Large intestine (tissue), 12 donors: ENCODE measurements at places on chromosomes 16 and 17. TPM values are rescaled to one million over a fixed set of nuclear protein-coding genes. Genes with fewer than 3 reads are reported as not detected.
A peak's percentile ranks its signal among the peaks of the same experiment; 100 is the strongest.

DNA sequence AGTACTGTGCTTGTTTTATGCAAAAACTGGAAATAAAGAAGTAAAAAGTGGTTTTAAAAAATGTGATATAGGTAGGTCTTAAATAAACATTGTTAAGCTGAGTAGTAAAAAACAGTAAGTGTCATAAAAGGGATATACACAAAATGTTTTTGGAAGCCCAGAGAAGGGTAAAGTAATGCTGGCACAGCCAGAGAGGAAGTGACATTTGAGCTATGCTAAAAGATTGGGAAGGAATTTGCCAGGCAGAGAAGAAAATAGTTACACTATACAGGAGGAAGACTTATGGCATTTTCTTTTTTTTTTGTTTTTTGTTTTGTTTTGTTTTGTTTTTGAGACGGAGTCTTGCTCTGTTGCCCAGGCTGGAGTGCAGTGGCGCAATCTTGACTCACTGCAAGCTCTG, 40.8 kb upstream of the TAOK1 start:
- DNase-seq = no peak

Gene ASGR2
- 0.40 TPM for polyA plus RNA-seq

- DNase-seq = no peak
Measured at GRCh38 chr16:79610771-79611170, 10.2 kb upstream of the MAF start.

GRCh38 chr17:74945543-74945942, 9.8 kb downstream of the OTOP3 start:
- DNase-seq = no peak

- DNase-seq = no peak
Measured at GRCh38 chr17:48890086-48890485, 2.5 kb upstream of the ATP5MC1 start.

Gene RNU2-1
- not detected for polyA plus RNA-seq

DNA sequence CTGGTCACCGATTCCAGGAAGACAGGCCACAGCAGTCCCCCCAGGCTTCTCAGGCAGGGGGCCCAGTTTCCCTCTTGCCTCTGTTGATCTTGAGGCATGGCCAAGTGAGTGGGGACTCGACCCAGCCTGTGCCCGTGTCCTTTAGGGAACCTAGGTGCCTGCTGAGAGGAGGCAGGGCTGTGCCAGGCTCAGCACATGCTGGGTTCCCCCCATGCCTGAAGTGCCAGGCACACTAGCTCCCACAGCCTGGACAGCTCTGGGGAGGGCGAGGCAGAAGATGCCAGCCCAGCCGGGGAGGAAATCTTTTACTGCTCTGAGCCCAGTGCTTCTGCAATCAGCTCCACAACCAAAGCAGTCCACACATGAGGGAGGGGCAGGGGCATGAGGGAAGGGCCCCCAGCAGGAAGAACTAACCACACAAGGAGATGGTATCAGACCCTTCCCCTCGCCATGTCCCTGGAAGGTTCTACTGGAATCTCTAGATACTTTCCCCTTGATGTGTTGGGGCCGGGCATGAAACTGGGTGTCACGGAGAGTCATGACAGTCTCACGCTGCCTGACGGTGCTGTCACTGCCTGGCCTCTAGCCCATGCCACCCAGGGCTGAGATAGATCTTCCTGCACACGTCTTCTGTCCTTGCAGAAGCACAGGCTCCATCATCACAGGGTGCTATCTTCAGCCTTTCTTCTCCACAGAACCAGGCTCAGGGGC, 25.5 kb downstream of the MYO18A start:
- no peak for DNase-seq

DNA sequence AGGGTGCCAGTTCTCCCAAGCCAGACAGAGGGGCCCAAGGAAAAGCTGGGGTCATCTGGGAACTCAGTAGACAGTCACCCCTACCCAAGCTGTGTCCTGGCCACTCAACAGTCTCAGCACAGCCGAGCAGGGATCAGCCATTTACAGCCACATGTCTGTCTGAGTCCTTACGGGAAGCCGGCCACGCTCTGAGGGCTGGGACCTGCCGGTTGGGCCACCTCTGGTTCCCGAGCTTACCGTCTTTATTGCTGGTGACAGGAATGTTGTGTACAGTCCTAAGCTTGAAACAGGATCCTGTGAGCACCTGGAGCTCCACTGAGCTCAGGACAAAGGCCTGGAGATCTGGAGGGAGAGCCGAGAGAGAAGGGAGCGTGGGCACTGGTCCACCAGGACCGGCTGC, 59.8 kb downstream of the TIMM22 start:
- DNase-seq = no peak

DNA sequence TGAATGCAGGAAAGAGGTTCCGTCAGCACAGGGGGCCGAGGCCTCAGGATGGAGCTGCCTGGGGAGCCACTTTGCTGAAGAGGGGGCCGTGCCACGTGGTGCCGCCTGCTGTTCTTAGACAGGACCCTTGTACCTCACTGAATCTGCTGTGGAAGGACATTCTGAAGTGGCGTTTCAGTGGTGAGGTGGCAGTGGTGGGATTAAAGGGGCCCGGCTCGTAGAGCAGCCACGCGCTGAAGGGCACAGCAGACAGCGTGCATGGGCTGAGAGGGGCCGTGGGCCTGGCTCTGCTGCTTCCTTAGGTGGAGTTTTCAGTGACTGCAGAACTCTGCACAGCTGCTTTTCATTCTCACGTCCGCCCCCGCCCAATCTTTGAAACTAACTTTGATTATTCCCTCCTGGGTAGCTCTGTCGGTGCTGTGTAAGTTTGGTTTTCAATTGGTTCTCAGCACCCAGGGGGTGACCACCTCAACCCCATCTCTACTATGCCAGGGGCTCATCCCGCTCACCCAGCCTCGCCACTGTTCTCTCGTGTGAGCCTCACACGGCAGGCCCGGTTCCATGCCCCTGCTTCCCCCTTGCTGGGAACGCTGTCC, 70.3 kb downstream of the SEC14L1 start:
- DNase-seq = no peak

Gene MYH8
- 2.1 TPM for polyA plus RNA-seq

GRCh38 chr17:81390029-81390872, 5.0 kb upstream of the BAHCC1 start:
- DNase-seq = no peak

- peak; percentile 73 for DNase-seq
Measured at GRCh38 chr16:50548125-50548908, at the start of gene NKD1. Gene NKD1 (plus strand): TSS chr16:50548396. CDS start chr16:50548554, 158 bp downstream.

GRCh38 chr16:85536073-85536410, 77.1 kb upstream of the GSE1 start:
- peak; percentile 49 for DNase-seq

Gene ZNF768
- polyA plus RNA-seq = 53.1 TPM

Gene EFCAB5
- polyA plus RNA-seq = 1.5 TPM

Gene MEFV
- polyA plus RNA-seq = 0.45 TPM

DNA sequence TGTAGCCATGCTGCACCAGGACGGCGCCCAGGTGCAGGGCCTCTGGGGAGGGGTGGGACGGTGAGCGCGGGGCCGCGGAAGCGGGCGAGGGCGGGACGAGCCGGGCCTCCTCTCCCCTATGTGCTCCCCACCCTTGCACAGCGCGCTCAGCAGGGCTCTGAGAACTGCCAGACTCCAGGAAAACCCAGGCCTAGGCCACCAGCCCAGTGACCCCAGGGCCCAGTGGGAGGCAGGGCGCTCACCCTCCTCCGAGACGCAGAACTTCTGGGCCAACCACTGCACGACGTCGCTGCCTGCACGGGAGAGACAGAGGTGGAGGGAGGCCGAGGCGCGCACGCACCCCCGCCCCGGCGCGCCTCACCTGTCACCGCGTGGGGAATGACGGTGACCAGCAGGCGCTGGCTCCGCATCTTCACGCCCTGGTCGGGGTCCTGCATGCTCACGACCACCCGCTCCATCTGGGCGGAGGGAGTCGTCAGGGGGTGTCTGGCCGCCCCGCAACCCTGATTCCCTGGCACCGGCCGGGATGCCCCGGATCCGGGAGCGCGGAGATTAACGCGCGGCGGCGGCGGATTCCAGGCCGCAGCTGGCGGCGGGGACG, 603 bp downstream of the RGS11 start:
- no peak for DNase-seq

Gene OR4D1
- 0.01 TPM for polyA plus RNA-seq

Gene KRTAP9-4
- not detected for polyA plus RNA-seq

DNA sequence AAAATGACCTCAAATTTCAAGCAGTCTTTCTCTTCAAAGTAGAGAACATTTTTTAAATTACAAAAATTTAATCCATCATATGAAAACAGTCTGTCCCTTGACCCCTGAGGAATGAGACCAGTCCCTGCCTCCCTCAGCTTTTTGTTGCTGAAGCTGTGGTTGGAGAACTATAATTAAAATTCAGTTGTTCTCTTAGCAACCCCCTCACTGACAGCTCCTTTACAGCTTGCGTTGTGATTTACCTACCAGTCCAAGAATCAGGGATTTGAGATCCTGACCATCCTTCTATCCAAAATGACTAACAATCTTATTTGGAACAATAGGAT, 29.8 kb downstream of the LYRM1 start:
- no peak for DNase-seq

GRCh38 chr16:53789137-53789536, 85.2 kb downstream of the FTO start:
- no peak for DNase-seq

- no peak for DNase-seq
Measured at GRCh38 chr17:27491713-27492190, 35.5 kb downstream of the KSR1 start.

DNA sequence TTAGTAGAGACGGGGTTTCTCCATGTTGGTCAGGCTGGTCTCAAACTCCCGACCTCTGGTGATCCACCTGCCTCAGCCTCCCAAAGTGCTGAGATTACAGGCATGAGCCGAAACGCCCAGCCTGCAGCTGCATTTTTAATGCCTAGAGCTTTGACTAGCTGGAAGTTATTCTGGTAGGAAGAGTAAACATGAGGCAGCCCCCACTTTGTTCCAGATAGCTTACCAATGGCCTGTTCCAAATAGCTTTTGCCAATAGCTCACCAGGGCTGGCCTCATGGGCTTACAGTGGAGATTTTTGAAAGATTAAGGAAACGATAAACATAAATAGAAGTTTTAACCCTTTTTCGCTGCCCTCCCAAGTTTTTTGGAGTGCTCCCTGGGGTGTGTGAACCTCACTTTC, 9.8 kb downstream of the TRPV2 start:
- no peak for DNase-seq

Gene GNGT2
- 4.2 TPM for polyA plus RNA-seq

Gene SLC38A10
- 86.5 TPM for polyA plus RNA-seq

DNA sequence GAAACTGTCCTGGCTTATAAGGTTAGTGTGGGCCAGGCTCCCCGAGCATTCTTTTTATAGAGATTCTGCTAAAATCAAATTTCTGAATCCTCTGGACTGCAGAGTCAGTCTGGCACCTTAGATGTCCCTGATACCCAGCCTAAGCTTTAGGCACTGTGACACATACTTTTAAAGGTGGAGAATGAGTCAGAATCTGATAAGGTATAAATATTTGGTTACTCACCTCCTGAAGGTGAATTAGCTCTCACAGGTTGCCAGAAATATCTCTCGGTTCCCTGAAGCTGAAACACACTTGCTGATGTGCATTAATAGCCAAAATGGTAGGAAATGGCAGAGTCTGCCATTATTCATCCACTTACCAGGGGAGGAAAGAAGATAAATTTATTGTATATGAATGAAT, 446.9 kb downstream of the UTP18 start:
- DNase-seq = no peak

Gene CA5A
- 0.03 TPM for polyA plus RNA-seq

DNA sequence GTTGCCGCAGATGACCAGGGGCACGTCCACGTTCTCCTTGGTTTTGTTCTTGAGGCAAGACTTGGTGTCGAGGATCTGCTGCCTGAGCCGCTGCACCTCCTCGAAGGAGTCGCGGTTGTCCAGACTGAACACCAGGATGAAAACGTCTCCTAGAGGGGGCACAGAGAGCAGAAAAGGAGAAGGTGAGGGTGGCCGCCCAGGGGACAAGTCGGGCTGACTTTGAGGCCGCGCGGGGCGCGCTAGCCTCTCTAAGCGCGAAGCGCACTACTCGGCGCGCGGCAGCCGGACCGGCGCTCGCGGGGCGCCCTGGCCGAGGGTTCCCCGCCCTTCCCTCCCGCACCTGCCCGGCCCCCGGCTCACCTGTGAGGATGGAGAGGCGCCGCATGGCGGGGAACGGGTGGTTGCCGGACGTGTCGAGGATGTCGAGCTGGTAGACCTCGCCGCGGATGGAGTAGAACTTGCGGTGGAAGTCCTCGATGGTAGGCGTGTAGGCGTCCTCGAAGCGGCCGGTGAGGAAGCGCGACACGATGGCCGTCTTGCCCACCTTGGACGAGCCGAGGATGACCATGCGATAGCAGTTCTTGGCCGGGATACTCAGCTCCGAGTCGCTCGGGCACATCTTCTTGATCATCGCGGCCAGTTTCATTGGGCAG, 533 bp downstream of the RASD1 start:
- DNase-seq = no peak

Gene TNK1
- 7.4 TPM for polyA plus RNA-seq

DNA sequence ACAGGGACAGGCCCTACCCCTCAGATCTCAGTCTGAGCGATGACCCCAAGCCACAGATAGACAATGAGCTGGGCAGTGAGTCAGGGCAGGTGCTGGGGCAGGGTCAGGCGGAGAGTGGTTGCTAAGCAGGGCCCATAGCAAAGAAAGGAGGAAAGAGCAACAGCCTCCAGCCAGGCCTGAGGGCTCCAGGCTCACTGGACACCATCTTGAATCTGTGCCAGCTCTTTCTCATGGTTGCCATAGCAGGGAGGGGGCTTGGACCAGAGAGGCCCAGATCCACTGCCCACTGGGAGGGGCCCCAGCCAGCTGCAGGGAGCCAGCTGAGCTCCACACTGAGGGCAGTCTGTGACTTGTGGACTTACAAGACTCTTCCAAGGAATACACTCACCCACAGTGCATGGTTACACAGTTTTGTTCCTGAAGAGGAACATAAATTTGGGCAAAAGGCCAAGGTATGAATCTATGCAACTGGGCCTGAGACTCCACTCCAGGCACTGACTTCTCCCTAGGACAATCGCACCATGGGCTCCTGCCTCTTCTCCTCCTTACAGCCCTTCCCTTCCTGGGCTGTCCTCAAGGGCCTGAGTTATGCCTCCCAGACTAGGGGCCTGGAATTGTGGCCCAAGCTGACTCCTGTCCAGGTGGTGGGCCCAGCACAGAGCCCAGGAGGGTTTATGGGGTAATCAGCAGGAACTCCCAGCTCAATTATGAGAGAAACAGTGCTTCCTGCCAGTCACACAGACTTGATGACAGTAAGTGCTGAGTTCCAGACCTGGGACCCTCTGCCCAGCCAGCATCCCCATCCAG, 59.9 kb downstream of the BEAN1 start:
- DNase-seq = no peak

GRCh38 chr16:77553130-77553529, 118.3 kb upstream of the ADAMTS18 start:
- DNase-seq = no peak

GRCh38 chr16:77732241-77732946, 10.1 kb downstream of the NUDT7 start:
- DNase-seq = no peak

GRCh38 chr16:14199199-14199598, 128.1 kb downstream of the MRTFB start:
- no peak for DNase-seq
